Stimulated activated CD8-positive, alpha-beta memory T cell treated with anti-CD3 and anti-CD28 coated beads, Interleukin-4, amount 100 ng/mL, for 1 hour (primary cell): ENCODE measurements at places on chromosomes 7 and 10.

- no peak for DNase-seq
Measured at GRCh38 chr10:121171825-121172787, 320.9 kb downstream of the WDR11 start.

DNA sequence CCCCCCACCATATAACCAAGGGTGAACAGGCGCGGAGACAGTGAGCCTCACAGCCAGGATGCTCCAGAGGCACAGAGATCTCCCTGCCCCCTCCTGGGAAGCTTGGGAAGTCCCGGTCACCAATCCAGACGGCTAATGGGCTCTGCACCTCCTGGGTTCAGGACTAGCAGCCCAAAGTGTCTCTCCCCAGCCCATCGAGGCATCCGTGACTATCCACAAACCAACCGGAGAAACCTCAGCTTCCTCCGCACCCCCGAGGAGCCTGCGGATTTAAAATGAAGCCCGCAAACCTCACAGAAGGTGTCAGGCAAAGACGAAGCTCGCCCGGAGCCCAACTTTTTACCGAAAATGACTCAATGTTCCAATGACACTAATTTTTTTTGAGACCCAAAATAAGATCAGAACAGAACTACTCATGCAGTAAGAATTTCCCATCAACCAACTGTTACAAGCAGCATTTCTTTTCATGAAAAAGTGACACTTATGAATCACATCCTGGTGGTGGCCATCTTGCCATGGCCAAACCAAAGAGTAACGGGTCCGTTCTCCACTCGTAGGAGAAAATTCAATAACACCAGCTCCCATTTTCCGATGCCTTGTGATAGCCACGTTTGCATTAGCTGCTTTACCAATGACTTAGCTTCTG is 6.0 kb downstream of the PDGFA start:
- no peak for DNase-seq

- DNase-seq = no peak
Measured at GRCh38 chr10:60417024-60417423, 27.3 kb upstream of the ANK3 start.

DNA sequence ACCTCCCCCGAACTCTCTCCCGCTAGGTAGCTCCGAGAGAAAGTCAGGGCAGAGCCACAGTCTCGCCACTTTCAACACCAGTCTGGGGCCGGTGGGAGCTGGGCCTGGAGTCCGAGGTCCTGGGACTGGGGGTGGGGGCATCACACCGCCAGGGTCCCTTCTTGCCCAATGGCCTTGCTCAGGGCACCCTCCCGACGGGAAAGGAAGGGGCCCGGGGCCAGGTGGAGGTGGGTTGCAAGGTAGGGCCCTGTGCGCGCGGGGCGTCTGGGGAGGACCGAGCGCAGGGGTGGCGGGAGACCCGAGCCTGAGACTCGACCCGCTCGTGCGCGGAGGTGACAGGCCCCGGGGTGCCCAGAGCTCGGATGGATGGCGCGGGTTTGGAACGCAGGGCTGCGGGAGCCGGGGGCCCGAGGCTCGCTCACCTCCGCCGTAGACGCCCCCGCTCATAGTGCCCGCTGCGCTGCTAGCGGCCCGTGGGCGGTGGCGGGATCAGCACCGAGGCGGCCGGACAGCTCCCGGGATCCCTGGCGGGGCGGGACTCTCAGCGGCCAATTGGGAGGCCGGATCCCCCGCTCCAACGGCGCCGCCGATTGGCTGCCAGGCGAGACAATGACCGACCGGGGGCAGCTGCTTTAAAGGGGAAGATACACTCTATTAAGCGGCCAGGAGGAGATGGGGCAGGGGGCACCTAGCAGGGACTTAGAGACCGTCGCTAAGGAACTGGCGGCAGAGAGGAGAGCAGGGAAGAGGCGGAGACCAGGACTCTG is at the start of gene ACTL6B:
TSS of gene ACTL6B (minus strand) at position 541 of the 767 bp plus-strand sequence. CDS start at position 447, 94 bp downstream.
- DNase-seq = no peak

- no peak for DNase-seq
Measured at GRCh38 chr7:158365267-158365666, 222.4 kb downstream of the PTPRN2 start.

DNA sequence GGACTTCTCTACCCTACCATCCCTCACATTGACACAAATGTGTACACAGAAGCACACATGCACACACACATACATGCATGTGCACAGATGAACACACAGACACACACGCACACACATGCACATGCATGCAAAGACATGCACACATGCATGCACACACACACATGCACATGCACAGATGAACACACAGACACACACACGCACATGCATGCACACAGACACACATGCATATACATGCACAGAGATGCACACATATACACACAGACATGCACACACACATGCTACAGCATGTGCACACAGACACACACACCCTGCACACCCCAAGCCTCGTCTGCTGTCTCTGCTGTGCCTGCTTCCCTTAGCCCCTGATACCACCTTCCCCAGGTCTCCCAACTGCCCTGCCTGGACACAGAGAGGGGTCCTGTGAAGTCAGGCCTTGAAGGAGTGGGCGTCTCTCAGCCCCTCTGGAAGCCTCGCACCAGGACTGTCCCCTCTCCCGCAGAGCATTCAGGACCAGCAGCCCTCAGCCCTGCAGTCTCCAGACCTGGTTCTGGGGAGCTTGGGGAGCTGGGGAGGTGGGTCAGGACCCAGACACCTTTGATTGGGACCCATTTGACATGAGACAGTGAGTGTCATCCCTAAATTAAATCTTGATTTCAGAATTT is 181.8 kb downstream of the DNAJB6 start:
- DNase-seq = no peak

DNA sequence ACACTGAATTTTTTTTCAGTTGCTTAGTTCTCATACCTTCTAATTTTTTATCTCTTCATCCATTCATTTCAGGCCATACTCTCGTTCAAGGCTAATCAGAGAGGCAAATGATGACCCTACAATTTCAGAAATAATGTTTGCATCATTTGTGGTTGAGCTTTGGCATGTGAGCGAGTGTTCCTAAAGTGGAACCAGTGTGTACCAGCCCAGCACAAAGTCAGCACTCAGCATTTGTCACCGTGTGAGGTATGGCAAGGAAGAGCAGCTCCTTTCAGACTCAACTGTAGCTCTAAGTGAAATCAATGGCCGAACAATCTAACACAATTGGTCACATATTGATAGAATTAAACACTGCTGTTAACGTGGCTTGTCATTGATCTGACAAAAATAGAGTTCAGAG is 154.6 kb downstream of the POU6F2 start:
- DNase-seq = no peak

DNA sequence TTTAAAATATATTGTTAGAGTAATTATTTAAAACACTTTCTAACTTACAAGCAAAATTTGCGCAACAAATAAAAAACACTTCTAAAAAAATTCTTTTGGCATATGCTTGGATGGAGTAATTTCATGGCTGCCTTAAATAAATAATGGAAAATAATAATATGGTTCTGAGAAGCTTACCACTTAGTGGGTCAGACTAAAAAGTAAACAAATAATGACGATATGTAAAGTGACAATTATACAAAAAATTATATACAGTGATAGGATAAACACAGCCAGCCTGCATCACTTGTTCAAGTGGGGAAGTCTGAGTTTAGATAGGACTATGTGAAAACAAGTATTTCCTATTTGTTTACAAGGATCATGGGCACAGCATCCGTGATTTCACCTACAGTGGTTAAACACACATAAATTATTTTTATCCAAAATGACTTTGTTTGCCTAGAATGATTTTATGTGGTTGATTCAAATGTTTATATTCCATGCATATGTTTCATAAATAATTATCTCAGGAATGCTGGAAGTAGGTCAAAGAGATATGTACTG is 141.7 kb upstream of the SEMA3D start:
- DNase-seq = no peak

DNA sequence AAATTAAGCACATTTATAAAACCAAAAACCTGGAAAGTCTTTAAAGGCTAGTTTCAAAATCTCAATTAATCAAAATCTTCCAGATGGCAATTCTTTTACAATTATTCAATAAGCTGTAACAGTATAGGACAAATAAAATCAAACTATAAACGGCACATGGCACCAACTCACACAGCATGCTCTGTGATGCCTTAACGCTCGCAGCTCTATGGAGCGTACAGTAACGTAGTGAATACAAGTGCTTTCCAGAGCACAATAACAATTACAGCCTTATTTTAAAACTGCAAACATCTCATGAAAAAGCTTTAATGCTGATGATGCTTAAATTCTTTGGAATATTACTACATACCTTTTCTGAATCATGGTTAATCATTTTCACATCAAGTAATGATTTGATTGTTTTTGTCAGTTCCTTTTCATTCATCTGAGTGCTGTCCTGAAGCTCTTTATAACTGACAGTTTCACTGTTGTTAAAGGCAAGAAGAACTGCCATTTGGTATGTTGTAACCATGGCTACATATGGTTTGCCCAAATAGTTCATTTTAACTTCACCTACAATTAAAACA is 74.2 kb downstream of the CUL2 start:
- no peak for DNase-seq

- no peak for DNase-seq
Measured at GRCh38 chr7:66638309-66639099, 9.8 kb downstream of the KCTD7 start.

- DNase-seq = no peak
Measured at GRCh38 chr10:63711361-63711760, 190.2 kb downstream of the REEP3 start.

DNA sequence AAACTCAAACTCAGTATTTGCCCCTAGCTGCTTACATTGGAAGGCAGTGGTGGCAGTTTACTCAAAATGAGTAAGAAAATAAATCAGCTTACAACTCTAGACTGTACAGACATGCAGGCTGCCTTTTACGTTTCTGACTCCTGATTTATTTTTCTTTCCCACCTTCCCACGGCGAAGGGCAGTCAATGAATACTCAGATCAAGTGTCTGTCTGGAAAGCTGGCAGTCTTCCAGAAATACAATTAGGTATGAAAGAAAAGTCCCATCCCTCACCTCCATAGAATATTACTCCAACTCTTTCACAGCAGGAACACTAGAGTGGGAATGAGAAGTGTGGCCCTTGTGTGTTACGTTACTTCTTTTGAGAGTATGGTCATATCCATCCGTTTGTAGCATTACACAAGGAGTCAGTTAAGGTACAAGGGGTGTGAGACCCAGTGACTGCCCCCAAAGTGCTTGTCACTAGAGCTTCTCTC is 1.3 kb upstream of the PAPSS2 start:
- DNase-seq = no peak

DNA sequence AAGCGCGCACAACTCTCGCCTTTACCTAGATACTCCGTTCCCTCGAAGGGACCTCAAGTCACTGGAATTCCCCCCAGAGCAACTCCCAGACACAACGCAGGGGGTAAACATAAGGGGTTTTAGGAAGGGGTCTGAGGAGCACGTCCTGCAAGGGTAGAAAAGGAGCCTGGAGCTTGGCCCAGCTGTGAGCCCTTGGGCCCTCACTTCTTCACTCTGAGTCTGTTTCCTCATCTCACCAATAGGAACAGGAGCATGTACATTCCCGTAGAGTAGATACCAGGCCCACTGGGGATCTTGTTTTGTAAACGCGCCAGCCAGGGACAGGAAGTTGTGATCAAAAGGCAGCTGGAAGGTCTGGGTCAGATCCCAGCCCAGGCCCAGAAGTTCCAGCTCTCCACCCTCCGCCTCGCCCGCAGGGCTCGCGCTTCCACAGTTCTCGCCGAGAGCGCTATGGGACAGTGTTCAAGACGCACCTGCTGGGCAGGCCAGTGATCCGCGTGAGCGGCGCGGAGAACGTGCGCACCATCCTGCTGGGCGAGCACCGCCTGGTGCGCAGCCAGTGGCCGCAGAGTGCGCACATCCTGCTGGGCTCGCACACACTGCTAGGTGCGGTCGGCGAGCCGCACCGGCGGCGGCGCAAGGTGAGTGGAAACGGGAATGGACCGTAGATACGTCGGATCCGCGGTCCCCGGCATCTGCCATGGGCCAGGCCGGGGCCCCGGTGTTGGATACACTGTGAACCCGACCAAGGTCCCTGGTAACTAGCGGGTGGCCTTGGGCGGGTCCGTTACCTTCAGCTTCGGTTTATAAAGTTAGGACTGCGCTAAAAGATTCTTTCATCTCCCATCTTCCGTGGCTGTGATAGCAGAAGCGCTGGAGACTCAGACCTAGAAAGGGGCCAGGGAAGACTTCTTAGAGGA is 1.3 kb downstream of the CYP26C1 start:
- DNase-seq = no peak

- DNase-seq = no peak
Measured at GRCh38 chr7:98107313-98107721, 655 bp downstream of the LMTK2 start.

DNA sequence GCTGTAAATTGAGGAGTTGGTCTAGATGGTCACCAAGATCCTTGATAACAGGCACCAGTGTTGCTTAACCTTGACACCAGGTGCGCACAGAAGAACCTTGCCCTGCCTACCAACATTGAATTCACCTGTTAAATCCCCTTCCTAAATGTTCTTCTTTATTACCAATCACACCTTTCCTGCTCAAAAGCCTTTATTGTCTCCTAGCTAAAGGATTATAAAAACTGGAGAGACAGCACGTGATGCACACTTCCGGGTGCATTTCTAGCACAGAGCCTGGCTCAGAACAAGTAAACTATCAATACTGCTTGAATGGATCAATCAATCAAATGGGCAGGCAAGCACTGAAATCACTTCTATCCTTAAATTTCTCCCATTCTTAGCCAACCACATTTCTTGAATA is 56.3 kb downstream of the SVIL start:
- no peak for DNase-seq

DNA sequence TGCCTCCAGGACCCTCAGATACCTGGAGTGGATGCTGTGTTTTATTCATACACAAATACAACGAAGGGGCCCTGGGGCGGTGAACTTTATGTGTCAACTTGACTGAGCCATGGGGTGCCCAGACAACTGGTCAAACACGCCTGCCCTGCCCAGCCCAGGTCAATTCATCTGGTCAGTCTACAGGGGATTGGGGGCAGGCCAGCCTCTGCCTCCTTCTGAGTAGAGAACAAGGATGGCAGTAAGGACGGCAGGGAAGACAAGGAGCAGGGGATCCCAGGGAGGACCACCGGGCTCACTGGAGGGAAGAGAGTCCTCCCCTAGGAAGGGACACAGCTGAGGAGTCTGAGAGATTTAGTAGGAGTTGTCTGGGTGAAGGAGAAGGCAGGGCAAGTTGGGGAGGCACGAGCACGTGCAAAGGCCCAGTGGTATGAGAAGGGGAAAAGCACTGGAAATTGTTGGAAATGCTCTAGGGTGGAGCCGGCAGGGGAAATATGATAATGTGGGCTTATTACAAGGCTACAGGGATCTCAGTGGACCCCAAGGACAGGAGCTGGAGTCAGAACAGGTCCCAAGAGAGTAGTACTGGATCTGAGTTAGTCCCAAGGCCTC is 63.4 kb downstream of the MYL10 start:
- no peak for DNase-seq
